Substantia nigra (tissue), 51 donors: ENCODE measurements at places on chromosomes 12 and 14.

- DNase-seq: no peak
Measured at GRCh38 chr12:82300611-82301010, 57.6 kb downstream of the CCDC59 start.

DNA sequence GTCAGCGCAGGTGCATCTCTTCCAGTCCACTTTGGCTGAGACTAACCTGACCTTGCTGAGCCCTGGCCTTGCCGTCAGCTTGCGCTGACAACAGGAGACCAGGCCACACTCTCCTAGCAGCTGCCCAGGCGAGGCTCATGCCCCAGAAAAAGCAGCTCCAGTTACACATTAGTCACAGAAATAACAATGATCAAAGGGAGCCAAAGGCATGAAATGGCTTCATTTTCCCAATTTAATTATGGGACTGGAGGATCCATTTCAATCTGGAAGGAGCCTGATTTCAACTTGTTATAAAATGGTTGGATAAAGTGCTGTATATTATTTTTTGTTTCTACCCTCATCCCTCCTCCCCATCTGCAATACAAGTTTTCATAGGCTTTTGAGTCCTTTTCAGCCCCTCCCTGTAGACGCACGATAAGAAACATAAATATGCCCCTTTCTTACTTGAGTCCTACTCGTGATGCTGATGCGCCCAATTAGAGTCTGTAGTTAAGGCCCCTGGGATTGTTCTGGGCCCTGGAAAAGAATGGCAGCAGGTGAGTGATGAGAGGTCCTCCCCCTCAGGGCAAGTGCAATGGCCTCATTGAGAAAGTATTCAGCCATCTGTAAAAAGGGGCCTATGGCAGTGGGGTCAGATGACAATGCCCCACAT lies 376.0 kb downstream of the C12orf75 start:
- DNase-seq: no peak

DNA sequence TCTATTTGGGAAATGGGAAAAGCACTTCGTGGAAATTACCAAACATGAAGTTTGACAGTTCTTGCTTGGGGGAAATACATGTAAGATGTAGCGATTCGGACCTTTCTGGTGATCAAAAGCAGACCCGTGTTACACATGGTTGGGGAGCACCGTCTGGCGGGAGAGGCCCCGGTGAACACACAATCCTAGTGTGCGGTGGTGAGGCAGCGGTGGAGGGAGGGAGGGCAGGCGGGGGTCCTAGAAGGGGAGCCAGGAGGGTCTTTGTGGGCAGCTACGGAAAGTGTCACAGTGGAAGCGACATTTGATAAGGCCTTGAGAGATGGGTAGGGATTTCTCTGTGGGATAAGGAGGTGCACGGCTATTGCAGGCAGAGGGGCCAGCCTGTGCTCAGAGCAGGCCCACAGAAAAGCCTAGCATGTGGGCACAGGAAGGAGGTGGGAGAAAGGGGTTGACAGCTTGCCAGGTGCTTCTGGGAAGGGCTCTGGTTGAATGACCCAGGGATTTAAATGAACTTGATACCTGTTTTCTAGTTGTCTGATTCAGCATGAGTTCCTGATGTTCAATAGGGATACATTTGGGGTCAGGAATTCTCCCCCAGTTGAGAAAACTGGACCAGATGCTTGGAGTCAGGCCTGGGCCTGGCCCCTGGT lies 7.2 kb downstream of the MVK start:
- no peak for DNase-seq

GRCh38 chr14:104314251-104314941 lies 176.0 kb downstream of the KIF26A start:
- DNase-seq: no peak

GRCh38 chr12:68361953-68362352 lies 29.8 kb upstream of the MDM1 start:
- no peak for DNase-seq

GRCh38 chr12:4959381-4959780 lies 49.7 kb downstream of the KCNA1 start:
- no peak for DNase-seq

- DNase-seq: no peak
Measured at GRCh38 chr12:53552361-53553327, 45.4 kb upstream of the NPFF start.
